NCI-H774 (cell line): ENCODE measurements at places on chromosomes 2 and 18.

- no peak for DNase-seq
Observed at GRCh38 chr2:9703085-9703678, 72.4 kb upstream of the YWHAQ start.

- DNase-seq = peak; percentile 33
Observed at GRCh38 chr2:52034706-52035105, 1002.8 kb upstream of the NRXN1 start.

DNA sequence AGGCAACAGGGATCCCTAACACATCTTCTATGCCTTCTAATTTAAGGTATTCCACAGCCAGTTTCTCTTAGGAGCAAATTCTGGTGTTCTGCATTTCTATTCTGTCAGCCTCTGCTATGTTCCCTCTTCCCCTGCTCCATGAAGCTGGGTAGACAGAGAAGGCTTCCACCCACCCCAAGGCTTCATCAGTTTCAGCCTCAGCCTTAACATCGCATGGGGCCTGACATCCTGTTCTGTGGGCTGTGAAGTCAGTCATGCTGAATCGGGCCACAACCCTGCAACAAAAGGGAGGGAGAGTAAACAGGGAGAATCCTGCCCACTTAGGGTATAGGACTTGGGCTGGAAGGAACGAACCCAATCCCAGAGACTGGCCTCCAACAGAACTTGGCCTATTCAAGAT, 70.6 kb upstream of the PPM1B start:
- no peak for DNase-seq

GRCh38 chr2:26174691-26175465, 2.0 kb downstream of the GAREM2 start:
- DNase-seq = no peak

- DNase-seq = no peak
Observed at GRCh38 chr2:183123959-183124221, 353 bp upstream of the NUP35 start.

DNA sequence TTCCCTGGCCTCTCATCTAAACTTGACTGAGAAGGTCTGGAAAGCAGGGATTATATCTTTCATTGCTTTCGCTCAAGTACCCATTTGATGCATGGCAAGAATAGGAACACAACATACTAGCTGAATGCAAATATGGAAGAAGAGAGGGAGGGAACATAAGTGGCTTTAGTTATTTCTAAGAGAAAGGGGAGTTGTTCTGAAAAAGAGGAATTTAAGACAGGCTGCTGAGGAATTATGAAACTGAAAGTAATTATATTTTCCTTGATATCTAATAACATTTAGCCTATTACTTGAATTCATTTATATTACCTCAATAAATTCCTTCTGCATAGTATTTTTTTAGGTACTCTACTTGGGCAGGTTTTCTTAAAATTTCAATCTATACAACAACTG, 105.8 kb upstream of the TTN start:
- DNase-seq = no peak

DNA sequence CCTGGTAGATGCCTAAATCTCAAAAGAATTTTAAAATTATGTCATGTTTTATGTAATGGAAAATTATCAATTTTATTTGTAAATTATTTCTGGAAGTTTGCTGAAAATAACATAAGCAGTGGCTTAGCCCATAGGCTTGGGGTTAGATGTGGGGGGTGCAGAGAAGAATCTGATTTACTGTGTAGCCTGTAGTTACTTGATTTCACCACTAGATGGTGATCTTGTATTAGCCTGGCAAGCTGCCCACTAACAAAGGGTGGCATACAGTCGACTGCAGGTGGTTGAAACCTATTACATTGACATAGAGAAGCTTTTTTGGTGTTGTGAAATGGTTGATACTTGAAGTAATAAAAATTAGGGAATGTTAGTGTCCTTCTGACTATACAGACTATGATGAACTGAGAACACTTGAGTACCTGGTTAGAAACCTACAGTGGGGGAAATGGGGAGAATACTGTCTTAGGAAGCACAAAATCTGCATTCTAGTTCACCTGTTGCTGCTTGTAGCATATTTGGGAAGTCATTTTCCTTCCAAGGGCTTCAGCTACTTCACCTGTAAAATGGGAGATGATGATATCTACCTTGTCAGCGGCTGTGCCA, 191.0 kb upstream of the LHCGR start:
- peak; percentile 61 for DNase-seq

- DNase-seq = no peak
Observed at GRCh38 chr2:189444322-189444721, 3.0 kb downstream of the WDR75 start.

DNA sequence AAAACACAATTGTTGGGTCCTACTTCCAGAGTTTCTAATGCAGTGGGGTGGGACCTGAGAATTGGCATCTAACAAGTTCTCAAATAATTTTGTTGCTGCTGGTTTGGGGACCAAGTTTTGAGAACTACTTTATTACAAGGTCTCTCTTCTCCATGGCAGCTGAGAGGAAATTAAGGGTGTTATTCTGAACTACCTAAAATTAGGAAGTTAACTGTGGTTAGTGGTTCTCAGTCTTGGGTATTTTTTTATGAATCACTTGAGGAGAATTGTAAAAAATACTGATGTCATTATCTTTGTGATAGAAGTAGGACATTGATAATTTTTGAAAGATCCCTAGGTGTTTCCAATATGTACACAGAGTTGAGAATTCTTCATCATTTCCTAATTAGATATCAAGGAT, 210.2 kb downstream of the MC4R start:
- no peak for DNase-seq

- peak; percentile 21 for DNase-seq
Observed at GRCh38 chr2:127024769-127025358, 82.1 kb downstream of the BIN1 start.

DNA sequence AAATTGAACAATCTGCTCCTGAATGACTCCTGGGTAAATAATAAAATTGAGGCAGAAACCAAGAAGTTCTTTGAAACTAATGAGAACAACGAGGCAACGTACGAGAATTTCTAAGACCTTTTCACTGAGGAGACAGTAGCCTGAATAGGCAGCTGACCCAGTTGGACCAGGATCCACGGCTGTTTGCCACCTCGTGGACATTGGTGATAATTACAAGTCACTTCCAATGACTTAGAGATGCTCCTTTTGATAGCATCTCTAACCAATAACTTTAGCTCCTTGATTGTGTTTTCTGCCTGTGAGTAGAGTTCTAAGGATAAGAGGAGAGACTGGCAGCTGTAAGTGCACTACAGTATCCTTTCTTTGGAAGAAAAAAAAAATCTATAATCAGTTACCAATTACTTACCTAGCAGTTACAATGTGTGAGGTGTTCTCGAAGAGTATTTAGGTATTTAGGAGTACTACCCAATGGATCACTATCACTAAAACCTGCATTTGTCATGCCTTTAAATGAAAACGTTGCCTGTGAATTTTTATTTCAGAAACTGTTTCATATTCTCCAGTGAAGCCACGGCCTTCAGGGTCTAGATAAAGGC, 31.3 kb upstream of the CNTNAP5 start:
- DNase-seq = no peak

DNA sequence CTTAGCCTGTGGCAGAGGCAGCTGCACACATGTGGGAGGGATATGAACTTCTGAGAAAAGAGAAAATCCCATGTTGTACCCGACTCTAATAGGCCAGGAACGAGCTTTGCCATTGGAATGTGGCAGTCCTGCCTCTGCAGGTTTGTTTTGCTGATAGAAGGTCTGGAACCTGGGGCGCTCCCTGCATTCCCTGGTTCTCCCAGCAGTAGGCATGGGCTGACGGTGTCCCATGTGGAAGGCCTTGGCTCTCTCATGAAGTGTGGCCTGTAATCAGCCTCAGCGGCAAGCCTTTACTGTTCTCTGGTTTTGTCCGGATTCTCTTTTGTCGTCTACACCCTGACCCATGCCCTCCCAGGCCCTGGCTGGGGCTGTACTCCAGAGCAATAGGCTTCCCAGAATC, 72.3 kb downstream of the KIF5C start:
- DNase-seq = no peak

DNA sequence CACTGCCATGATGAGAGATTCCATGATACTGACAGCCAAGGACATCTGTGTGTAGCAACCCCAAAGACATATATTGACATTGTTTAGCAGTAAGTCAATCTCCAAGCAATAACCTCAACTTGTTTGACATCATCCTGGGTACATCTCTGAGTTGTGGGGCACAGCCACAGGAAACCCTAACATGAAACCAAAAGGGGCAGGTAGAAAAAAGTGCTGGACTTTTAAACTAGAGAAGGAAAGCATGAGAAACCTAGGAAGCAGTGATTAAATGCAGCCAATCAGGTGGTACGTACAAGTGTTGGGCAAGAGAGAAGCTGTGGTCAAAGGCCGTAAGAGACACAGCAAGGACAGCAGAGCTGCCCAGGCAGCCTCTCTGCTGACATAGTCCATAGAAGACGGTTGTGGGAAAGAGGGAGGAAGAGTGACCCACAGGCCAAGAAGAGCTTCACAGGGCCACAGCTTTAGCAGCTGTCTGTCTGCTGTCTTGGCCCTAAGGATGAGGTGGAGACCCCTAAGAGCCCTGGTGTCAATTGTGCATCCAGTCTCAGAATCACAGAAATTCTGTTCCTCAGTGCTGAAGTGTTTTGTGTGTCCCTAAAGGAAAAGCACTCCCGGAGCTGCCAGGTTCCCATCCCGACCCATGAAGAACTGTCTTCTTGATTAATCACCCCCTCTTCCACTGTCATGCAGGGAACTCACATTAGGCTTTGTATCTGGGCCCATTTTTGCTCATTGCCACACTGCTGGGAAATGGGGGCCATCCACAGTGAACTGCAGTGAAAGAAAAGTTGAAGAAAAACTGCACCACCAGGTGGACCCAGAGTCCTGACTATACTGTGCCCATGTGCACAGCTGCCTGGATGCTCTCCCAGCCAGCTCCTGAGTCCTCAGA, 25.4 kb upstream of the CHN1 start:
- DNase-seq = no peak

- DNase-seq = no peak
Observed at GRCh38 chr2:75589391-75590105, 28.8 kb upstream of the EVA1A start.

DNA sequence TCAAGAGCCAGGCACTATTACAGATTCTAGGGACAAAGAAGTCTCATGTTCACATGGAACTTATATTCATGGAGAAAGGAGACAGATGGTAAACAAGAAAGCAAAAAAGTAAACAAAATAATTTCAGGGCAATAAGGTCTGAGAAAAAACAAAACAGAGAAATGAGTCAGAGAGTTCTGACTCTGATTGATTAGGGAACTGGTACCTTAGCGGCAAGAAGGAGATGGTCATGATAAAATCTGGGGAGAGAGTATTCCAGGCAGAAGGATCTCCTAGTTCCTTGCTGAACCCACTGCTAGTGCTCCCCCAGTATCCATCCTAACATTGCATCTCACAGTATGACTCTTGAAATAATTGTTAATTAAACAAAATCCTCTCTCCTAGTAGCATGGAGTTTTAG, 161.8 kb upstream of the KLF7 start:
- no peak for DNase-seq

- DNase-seq = no peak
Observed at GRCh38 chr18:75393721-75394120, 33.8 kb downstream of the SMIM21 start.

GRCh38 chr18:48694295-48694694, 155.5 kb downstream of the CTIF start:
- DNase-seq = no peak

DNA sequence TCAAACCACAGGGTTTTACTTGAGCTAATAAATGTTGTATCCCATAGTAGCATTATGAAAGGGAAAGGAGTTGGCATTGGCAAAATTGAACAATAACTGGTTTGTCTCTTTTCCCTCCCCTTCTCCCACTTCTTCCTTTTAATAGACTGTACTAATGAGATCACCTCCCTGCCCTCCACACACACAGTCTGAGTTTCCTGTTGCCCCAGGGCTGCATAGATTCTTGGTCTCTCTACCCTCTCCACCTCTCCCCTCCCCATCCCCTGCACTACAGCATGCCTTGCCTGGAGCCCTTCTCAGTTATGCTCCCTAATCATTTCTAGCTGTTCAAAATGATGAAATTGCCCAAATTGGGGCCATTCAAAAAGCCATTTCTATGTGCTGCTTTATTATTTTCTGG, 37.2 kb upstream of the NEMP2 start:
- DNase-seq = no peak

GRCh38 chr2:216490061-216490460, 8.6 kb upstream of the RPL37A start:
- no peak for DNase-seq

GRCh38 chr2:64218137-64218802, 74.0 kb upstream of the PELI1 start:
- no peak for DNase-seq

DNA sequence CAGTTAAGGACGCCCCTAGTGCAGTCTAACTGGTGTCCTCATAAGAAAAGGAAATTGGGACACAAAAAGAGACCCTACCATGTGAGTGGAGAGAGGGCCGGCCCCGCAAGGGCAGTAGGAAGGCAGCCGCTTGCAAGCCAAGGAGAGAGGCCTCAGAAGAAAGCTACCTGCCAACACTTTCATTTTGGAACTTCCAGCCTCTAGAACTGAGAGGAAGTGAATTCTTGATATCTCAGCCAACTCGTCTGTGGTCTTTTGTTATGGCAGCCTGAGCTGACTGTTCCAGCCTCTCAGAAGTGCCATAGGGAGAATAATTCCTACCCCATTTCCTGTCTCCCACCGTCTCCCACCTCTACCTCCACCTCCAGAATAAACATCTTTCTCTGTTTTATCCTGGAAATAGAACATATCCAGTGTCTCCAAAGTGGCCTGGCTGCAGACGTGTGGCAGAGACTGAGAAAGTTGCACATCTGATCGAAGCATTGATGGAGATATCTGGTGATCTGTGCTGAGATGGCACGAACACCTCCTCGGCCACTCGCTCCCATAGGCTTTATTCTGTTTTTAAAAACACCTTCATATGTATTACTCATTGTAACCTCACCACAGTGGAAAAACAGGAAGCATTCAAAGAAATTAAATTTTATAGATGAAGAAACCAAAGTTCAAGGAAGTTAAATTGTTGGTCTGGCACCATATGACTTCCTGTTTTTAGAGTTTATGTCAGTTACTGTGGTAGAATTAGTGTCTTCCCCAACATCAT, 39.5 kb upstream of the MARCO start:
- DNase-seq = no peak

GRCh38 chr2:1750933-1751766, 6.8 kb upstream of the PXDN start:
- DNase-seq = peak; percentile 76

GRCh38 chr2:143259368-143259958, 130.2 kb downstream of the ARHGAP15 start:
- peak; percentile 34 for DNase-seq

DNA sequence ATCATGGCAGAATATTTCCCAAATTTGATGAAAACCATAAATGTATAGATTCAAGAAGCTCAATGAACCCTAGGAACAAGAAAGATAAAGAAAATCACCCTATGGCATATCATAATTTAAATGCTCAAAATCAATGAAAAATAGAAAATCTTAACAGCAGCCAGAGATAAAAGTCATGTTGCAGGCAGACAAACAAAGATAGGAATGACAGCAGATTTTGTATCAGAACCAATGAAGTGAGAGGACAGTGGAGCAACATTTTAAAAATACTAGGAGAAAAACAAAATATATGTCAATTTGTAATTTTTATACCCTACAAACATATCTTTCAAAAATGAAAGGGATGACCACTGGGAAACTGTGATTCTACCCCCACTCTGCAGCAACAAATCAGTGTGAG, 203.3 kb downstream of the PIEZO2 start:
- no peak for DNase-seq
